ENCODE measurements at places on chromosomes 13 and 19.

DNA sequence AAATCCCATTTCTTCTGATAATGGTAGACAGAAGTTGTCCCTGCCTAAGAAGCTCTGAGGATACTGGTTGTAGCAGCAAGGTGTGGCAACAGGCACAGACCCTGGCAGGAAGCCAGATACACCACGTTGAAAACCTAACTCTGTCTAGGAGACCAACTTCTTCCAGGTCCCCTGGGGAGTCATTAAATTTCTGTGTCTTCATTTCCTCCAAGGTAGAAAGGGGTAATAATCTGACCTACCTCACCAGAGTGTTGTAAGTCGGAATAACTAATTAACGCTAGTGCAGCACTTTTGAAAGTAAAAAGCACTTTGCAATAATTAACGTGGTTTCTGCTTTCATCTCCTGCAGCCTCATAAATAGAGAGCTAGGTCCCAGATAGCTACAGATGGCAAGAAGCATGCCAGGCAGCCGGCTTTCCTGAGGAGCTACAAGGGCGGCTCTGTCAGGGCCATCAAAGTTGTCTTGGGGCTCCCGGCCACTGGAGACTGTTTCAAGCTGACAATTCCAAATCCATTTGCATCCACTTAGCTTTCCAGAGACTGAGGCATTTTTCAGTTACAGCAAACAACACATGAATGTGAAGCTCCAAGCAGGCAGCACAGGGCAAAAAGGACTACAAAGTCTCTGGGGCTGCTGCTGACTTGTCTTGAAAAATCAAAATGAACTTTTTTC, 176.2 kb downstream of the FOXO1 start:
- no peak for DNase-seq

GRCh38 chr13:114043421-114044053, 69.7 kb upstream of the C13orf46 start:
- DNase-seq: no peak

GRCh38 chr13:92769046-92769445, 457.6 kb upstream of the GPC6 start:
- no peak for DNase-seq

- no peak for DNase-seq
Observed at GRCh38 chr13:30685320-30685859, 50.0 kb upstream of the ALOX5AP start.

GRCh38 chr13:55816976-55817601, 1323.6 kb upstream of the PRR20A start:
- DNase-seq: no peak

DNA sequence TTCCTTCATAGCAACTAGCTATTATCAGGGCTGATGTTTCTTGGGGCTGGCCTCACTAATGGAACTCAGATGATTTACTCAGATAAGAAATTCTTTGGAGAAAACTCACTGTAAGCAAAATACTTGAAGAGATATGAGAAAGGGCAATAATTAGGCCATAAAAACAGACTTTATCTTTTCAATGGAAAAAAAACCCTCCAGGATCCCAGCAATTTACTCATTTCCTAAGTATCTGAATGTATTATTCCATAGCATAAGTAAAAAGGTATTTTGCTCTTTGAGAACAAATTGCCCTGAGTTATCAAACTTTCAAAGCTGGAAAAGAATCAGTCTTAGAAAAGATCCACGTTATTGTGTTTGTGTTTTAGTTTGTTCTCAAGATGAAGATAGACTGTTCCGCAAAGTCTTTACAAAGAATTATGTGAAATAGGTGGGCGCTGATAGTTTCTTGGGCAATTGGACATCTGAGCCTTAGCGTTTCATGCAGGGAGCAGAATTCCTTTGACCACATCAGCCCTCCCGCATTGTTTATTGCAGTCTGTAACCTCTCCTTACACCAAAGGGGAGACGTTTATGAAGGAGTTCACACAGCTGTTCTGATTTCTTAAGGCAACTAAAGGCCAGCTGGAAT, 29.1 kb upstream of the CSNK1A1L start:
- no peak for DNase-seq

GRCh38 chr13:101262306-101262705, 154.0 kb downstream of the NALCN start:
- DNase-seq: no peak

- DNase-seq: no peak
Observed at GRCh38 chr13:31518645-31519044, 220.7 kb upstream of the RXFP2 start.

GRCh38 chr19:57719424-57719823, 8.0 kb downstream of the ZNF671 start:
- no peak for DNase-seq

- no peak for DNase-seq
Observed at GRCh38 chr13:111269508-111269907, 50.9 kb upstream of the TEX29 start.

DNA sequence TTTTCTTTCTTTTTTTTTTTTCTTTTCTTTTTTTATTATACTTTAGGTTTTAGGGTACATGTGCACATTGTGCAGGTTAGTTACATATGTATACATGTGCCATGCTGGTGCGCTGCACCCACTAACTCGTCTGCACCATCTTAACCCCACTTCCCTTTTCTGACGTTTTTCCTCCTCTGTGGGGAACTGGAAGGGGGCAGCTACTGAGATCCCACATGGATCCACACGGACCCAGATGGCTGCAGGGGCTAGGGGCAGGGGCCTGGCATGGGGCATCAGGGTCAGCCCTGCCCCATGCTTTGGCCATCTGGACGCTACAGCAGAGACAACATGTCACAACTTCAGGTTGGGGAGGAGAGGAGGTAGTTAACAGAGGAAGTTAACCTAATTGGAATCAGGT, 54.3 kb downstream of the RUBCNL start:
- no peak for DNase-seq

GRCh38 chr19:53903055-53903680, 5.9 kb upstream of the CACNG7 start:
- DNase-seq: no peak

GRCh38 chr19:18666317-18666716, 17.2 kb upstream of the CRTC1 start:
- no peak for DNase-seq

DNA sequence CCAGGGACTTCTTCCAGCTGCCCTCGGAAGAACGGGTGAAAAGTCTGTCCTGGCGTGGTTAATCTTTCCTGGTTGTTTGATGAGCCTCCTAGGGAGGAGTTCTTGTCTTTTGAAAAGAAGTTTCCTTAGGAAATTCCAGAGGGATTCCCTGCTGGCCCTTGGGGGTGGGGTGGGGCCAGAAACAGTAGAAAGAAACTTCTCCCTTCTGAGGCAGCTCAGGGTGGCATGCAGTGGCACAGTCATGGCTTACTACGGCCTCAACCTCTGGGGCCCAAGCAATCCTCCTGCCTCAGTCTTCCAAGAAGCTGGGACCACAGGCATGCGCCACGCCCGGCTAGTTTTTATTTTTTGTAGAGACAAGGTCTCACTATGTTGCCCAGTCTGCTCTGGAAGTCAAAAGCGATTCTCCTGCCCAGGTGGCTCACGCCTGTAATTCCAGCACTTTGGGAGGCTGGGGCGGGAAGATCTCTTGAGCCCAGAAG, 1.5 kb downstream of the ZNF101 start:
- no peak for DNase-seq

GRCh38 chr13:94483970-94484369, 4.5 kb upstream of the DCT start:
- DNase-seq: no peak

GRCh38 chr19:31723101-31723500, 373.9 kb upstream of the TSHZ3 start:
- no peak for DNase-seq

DNA sequence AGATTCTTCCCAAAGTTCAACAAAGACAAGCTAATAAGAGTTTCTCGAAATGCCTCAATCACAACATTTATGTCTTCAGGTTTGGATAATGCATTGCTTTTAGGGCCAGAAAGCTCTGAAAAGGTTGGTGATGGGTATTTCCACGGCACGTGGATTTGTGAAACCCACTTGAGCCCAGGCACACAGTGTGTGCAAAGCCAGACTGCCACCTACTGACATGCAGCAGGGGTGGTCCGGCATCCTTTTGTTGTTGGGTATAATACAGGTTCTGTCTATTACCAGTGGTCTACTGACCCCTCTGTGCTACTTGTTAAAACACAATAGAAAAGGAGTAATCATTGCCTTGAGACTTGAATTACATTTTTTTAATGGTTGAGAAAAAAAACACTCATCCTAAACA, 225.6 kb downstream of the RAP2A start:
- no peak for DNase-seq

GRCh38 chr13:76917095-76917494, 30.9 kb upstream of the KCTD12 start:
- DNase-seq: no peak

DNA sequence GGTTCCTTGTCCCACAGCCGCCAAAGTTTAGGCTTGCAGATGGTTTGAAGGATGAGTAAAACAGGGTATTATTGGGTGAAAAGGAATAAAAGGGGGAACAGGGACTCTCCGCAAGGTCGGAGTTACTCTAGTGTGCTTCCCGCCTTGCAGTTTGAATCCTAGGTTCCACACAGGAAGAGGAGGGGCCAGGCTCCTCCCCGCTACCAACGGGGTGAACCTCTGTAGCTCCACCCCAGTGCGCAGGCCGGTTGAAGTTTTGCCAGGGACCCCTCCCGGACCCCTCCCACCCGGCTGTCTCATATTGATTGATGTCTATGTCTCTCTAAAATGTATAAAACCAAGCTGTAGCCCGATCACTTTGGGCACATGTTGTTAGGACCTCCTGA, 11.6 kb upstream of the GTF2F2 start:
- DNase-seq: no peak

DNA sequence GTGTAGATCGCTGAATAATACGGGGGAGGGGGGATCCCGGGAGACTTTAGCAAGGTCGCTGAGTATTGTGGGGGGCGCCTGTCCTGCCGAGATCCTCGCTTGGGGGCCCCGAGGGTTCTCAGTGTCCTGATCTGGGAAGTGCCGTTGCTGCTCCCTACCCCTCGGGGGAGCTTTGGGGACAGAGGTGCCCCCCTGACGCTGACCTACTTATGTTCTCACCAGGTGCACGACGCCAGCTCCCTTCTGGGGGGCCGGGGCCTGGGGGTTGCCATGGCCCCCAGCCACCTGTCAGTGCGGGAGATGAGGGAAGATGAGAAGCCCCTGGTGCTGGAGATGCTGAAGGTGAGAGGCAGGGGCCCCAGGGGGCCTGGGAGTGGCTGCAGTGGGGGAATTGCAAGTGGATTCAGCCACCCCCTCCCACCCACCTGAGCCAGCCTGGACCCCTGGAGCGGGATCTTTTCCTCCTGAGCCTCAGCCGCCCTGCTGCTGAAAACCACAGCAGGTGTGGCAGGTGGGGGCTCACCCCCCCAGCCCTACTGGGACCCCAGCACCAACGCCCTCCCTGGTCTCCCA, 537 bp downstream of the NAT14 start:
- no peak for DNase-seq

GRCh38 chr13:53694814-53695532, 666.4 kb downstream of the OLFM4 start:
- DNase-seq: no peak

DNA sequence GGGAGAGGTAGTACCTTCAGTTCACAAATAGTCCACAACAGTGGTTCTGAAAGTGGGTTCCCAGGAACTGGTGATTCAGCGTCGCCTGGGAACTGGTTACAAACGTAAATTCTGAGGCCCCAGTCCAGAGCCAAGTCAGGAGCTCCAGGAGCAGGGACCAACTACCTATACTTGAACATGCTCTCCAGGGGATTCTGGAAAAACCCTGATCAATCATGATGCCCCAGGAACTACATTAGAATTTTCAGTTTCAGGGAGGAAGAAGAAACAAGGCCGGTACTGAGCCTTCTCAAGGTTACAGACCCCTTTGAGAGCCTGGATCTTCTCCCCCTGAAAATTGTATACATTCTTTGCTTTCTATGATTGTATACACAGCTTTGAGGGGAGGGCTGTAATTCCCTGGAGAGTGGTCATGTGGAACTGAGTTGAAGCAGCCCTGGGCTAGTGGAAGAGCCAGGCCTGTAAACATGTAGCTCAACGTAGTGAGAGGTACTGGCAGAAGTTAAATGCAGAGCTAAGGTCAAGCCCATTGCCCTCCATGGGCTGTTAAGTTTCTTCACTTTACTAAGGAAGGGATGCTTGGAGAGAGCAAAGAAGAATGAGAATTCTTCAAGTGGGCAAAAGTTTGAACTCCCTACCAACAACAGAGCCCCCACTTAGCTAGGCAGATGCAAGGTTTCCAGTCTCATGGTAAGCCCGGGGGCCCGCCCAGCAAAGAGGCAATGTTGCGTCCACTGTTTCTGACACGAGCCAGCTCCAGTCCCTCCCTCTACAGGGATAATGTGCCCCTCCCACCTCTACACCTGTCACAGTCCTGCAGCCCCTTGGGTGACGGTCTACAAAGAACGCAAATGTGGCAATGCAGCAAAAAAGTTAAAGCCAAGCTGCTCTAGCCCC, 17.0 kb downstream of the DOCK9 start:
- DNase-seq: no peak

DNA sequence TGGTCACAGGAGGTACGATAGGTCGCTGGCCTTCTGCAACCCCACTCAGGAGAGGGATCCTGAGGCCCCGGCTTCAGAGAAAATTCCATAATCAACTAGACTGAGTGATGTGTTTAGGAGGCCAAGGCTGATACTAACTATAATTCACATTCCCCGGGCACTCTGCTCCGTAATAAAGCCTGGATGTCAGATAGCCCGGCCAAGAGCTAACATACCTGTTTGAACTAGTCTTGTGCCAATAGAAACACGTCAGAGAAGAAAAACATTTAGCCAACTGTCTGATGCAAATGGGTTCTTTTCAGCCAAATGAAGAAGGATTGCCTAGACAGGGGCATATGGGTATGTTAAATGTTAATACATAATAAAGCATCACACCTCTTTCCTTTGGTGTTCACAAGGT, 204.2 kb downstream of the TSHZ3 start:
- DNase-seq: no peak

DNA sequence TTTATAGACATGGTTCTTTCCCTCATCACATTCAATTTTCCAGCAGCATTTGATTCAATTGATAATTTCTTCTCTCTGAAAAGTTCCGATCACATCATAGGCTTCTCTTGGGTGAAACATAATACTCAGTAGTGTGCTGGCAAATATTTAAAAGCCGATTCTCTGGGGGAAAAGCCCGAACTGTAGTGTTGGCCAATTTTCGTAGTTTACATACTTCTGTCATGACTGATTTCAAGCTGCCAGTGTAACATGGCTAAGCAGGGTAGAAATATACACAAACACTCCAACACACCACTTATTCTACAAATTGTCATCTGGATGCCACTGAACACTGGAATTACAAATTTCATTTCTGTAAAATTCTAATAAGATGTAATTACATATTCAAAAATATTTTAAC, 56.1 kb upstream of the FREM2 start:
- no peak for DNase-seq

GRCh38 chr13:112685896-112686295, 3.9 kb upstream of the ATP11A start:
- no peak for DNase-seq

DNA sequence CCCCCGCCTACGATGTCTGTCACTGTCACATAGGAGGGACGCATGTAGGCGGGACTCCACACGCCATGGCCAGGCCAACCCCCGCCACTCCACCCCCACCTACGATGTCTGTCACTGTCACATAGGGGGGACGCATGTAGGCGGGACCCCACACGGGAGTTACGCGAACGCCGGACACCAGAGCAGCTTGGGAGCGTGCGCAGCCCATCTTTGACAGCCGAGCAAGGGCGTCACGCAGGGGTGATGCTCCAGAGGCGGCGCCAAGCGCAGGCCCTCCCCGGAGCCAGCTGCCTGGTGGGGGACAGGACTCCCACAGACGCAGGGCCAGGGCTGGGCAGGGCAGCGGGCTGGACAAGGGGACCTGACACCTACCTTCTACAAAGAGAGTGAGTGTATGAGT, 20.0 kb downstream of the ZNF787 start:
- DNase-seq: no peak

Measured in activated T-cell treated with anti-CD3 and anti-CD28 coated beads for 48 hours (primary cell).